Astrocyte of the hippocampus (primary cell): ENCODE measurements at places on chromosomes 3 and 15.

GRCh38 chr15:81056304-81056703 lies 55.6 kb downstream of the TLNRD1 start:
- no peak for DNase-seq

DNA sequence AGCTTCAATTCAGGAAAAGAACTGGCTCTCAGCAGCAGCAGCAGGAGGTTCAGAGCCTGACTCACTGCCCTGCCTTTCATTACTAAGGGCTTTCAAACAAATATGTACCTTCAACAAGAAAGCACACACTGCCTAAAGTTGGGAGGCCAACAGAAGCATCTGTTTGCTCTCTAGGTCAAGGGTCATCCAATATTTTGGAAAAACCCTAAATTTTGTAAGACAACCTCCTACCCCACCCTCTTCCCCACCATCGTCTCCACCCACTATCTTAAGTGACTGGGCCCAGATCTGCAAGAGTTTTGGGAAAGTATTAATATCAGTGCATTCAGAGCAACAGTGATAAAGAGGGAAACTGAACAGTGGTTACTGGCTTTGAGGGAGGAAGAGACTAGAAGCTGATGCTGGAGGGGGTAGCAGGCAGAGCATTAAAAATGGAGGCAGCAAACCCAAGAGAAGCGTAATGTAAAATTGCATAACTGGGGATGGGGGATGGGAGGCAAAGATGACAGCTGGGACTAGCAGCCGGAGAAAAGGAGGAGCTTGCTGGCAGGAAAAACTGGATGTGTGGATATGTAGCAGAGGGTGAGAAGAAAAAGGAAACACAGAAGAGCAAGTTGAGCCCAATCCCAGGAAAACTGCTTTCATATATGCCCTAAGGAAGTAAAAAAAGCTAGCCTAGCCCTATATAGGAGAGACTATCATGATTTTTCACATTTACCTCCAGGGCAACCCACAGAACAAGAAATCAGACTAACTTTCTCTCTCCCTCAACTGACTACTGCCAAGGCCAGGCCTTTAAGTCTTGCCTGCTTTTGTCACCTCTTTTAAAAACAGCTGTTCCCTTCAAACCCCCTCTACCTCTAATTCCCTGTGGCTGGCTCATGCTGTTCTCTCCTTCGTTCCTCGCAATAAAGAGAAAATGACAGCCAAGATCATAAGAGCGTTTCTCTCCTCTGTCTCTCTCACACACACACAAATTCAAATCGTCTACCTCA lies 31.4 kb downstream of the NPTN start:
- DNase-seq, result peak; percentile 63

DNA sequence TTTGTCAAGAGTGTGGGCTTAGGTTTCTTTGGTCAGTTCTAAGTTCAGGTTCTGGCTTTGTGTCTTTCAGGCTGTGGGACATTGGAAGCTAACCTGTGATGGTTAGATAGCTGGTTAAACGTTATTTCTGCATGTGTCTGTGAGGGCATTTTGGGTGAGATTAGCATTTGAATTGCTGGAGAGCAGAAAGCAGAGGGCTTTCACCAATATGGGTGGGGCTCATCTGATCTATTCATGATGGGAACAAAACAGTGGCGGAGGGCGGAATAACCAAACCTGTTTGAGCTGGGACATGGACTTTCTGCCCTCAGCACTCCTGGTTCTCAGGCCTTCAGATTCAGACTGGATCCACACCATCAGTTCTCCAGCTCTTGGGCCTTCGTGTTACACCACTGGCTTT lies 195.4 kb downstream of the KLF13 start:
- no peak for DNase-seq

DNA sequence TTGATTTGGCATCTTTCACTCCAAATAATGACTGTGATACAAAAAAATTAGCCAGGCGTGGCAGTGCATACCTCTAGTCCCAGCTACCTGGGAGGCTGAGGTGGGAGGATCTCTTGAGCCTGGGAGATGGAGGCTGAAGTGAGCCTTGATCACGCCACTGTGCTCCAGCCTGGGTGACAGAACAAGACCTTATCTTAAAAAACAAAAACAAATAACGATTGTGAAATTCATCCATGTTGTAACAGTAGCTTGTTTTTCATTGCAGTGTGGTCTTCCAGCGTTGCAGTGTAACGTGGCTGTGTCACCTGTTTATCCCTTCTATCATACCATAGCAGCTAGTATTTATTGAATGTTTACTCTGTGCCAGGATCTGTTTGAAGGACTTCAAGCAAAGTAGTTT lies 120.9 kb downstream of the ITPR1 start:
- no peak for DNase-seq

GRCh38 chr15:65410036-65410435 lies 12.7 kb downstream of the IGDCC4 start:
- DNase-seq, result peak; percentile 11

DNA sequence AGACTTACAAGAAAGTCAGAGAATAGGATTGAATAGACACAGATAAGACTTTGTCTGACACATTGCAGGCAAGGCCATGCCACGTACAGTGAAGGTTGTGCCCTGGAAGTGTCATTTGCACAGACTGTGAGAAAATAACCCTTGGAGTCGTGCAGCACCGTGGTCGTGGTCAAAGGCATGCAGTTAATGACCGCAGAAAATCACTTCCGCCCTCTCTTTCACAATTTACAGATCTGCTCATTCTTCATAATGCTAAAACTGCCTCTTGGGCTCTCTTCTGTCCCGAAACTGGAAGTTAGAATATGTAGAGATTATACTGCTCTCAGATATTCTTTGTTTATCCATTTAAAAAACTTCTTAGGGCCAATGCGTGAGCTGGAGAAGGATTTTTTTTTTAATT lies 73.2 kb upstream of the CTXND1 start:
- DNase-seq, result no peak

- DNase-seq, result no peak
Observed at GRCh38 chr3:10428406-10429091, 76.8 kb downstream of the ATP2B2 start.

GRCh38 chr15:78993931-78994530 lies 49.2 kb upstream of the CTSH start:
- no peak for DNase-seq

DNA sequence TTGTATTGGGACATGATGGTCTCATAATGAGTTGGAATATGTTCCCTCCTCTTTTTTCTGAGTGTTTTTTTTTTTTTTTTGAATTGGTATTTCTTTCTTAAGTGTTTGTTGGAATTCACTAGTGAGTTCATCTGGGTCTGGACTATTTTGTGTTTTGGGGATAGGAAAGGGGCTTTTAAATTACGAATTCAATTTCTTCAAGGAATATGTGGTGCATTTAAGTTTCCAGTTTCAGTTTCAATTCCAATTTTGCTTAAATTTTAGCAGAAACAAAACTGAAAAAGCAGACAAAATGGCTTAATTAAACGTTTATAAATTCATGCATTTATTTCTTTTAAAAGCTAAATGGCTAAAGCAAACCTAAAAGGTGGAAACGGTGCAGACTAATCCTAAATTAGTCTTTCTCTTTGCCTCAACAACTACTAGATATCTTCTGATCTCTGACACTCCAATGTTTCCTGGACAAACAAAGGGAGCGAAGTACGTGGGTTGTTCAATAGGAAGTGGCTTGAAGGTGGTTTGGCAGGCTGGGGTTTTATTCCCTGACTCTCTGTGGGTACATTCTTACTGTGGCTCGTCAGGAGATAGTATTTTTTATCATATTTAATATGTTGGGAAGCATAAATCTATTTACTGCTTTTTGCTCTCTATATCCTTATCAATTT lies 50.0 kb upstream of the CORO2B start:
- DNase-seq, result peak; percentile 59

DNA sequence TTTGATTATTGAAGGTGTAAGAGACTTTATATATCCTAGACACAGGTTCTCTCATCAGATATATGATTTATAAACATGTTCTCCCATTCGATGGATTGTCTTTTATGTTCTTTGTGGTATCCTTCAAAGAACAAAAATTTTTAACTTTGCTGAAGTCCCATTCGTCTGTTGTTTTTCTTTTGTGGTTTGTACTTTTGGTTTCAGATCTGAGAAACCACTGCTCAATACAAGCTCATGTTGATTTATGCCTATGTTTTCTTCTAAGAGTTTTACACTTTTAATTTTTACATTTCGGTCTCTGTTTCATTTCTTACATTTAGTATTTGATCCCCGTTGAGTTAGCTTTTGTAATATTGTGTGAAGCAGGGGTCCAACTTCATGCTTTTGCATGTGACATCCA lies 103.3 kb upstream of the SPRED1 start:
- DNase-seq, result no peak

DNA sequence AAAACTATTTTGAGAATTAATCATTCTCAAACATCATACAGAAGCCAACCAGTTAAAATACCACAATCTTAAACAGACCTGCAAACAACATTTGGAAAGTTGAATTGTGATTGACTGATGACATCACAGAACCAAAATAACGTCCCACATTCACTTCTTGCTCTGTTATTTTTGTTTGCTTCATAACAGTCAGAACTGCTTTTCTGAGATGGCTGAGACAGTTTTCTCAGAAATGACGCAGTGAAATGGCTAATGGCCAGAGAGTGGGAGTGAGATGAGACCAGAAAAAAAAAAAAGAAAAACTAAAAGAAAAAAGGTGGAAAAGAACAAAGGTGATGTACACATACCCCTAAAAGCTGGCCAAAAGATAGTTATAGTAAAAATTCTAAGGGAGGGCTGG lies 1061.2 kb downstream of the FHIT start:
- DNase-seq, result no peak

- no peak for DNase-seq
Observed at GRCh38 chr15:41573396-41573795, 14.4 kb downstream of the TYRO3 start.

GRCh38 chr3:31567036-31567435 lies 34.3 kb downstream of the STT3B start:
- DNase-seq, result no peak

DNA sequence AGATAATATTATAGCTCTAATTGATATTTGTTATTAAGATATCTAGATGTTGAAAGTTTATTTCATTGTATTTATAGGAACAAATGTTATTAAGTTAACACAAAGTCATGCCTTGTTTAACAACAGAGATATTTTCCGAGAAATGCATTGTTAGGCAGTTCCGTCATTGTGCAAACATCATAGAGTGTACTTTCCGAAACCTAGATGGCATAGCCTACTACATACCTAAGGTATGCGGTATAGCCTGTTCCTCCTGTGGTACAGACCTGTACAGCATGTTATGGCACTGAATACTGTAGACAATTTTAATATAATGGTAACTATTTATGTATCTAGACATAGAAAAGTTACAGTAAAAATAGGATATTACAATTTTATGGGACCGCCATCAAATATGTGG lies 114.3 kb downstream of the NAALADL2 start:
- DNase-seq, result no peak

- DNase-seq, result peak; percentile 92
Observed at GRCh38 chr3:143443851-143444331, 324.3 kb downstream of the CHST2 start.

DNA sequence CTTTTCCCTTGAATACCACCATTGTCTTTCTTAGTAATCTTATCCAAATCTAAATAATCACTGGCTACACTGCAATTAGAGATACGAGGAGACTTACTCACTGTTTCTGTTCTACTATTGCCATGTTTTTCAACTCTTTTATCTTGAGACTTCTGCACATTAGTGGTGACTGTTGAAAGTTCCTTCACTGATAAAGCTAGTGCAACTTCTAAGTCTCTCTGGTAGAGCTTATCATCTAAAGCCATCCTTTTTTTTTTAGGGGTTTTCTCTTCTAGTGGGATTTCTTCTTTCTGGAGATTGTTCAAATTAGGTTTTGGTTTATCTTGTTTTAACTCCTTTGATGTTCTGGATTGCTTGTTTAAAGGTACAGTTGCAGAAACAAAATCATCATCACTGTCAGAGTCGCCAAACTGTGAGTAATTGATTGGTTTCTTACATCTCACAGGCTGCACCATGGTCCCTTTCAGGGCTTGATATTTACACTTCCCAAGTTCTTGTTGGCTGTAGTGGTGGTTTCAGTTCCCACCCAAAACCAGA lies 37.7 kb downstream of the NCK1 start:
- peak; percentile 14 for DNase-seq

- DNase-seq, result peak; percentile 97
Observed at GRCh38 chr3:122977746-122978466, 49.7 kb downstream of the SEMA5B start.

- DNase-seq, result no peak
Observed at GRCh38 chr3:39249453-39250115, 30.3 kb downstream of the CX3CR1 start.

GRCh38 chr3:118435851-118436350 lies 598.7 kb downstream of the IGSF11 start:
- no peak for DNase-seq

DNA sequence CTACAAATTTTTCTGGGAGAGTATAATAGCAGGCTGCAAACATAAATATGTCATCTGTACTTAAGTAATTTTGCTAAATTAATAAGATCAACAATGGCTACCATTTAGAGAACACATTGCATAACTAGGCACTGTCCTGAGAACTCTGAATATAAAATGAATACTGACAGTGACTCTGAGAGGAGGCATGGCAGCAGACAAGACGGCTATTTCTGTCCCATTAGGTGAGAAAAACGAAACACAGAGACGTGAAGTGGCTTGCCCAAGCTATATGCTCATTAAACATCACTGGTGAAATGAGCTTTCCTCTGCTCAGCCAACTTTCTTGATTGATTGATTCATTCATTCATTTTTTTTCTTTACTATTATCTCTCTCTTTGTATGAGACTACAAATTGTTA lies 384.3 kb downstream of the PTPRG start:
- no peak for DNase-seq

GRCh38 chr3:15345608-15346137 lies 13.3 kb upstream of the SH3BP5 start:
- DNase-seq, result no peak

DNA sequence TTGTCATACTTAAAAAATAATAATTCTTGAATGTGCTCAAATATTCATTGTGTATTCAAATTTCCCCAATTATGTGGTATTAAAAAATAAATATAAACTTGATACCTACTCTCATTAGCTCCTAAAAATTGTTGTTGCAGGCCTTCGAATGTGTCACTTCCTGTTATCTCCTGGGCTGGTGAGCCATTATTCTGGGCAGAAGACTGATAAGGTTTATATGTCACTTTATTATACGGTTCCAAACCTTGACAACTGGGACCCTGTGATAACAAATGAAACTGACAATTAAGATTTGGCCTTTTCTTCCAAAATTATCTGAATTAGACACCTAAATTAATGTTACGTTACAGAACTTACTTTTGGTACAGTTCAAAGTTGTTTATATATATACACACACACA lies 15.0 kb downstream of the CEP152 start:
- no peak for DNase-seq
